ENCODE measurements at places on chromosomes 12 and 14.

- DNase-seq = no peak
Measured at GRCh38 chr14:70472253-70473159, 20.5 kb downstream of the ADAM21 start.

DNA sequence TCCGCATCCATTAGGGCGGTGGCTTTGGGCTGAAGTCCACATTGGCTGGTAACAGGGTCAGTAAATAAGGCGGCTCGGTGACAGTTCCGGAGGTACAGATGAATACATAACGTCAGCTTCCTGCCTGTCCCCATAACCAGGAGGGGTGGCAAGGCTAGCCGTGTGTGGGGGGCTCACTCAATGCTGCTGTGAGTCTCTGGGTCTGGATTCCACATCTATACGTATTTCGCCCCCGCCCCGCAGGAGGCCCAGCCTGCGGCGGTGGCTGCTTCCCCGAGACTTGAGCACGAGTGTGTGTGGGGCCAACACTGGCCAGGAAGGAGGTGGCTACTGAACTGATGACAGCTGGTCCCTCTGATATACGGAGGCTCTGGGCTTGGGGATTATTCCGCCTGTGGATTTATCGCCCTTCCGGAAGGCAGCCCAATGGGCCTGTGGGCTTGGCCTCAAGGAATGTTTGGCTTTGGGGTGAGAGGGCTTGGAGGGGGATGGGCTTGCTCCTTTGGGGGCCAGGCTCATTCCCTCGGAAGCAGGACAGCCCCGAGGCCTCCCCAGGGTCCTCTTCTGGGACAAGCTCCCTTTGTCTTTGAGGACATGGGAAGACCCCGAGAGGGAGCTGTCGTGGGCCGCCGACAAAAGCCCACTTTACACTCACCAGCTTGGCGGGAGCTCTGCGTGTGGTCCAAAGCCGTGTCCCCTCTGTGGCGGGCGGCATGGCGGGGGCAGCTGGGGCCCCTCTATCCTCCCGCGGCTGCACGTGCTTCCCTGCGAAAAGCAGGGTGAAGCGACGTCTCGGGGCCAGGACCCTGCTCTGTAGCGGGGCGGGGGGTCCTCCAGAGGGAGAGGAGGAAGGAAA lies 82.1 kb downstream of the KIF26A start:
- no peak for DNase-seq

GRCh38 chr12:131137009-131137835 lies 183.5 kb downstream of the ADGRD1 start:
- DNase-seq = no peak

- DNase-seq = no peak
Measured at GRCh38 chr14:34038358-34039057, 87.6 kb upstream of the EGLN3 start.
